Stimulated activated CD4-positive, alpha-beta T cell treated with anti-CD3 and anti-CD28 coated beads, TNF-alpha, amount 100 ng/mL, for 1 hour (primary cell): ENCODE measurements at places on chromosomes 11 and 22.

DNA sequence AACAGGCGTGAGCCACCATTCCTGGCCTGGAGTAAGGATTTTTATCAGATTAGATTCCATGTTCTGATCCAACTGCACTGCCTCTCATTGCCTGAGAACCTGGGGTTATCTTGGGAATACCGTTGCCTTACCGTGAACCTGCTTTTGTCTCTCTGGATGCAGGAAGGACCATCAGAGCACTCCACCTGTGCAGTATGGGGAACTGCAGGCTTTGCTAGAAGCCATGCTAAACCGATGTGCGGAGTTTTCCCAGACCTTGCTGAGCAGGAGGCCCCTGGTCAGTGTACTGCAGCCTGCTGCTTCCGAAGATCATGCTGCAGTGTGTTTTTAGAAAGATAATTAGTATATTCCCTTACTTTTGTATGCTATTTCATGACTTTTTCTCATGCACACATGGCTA is 43.6 kb downstream of the MEI1 start:
- no peak for DNase-seq

DNA sequence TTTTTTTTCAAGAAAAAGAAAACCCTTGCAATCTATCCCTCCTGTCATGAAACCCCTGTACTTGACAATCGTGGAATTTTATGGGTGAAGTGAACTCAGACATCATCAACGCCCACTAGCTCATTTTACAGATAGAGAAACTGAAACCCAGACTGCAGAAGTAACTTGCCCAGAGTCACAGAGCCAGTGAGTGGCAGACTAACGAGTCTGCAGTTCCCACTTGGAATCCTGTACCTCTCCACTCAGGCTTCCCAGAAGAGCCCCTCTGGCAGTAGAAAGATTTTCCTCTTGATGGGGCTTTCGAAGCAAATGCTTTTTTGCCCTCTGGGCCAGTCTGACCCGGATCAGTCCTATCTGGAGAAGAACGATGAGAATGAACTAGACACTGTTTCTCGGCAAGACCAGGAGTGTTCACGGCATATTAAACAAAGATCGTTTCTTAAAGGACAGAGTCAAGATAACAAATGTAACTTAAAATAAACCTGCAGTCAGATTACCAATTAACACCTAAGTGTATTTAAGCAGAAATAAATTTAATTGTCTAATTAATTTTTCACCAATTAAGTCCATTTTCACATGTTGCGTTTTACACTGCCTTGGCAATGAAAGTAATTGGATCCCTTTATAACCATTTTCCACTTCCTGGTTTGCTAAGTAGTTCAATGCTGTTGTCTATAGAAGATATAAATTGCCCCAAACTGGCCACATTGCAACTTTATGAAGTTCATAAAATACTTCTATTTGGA is 61.3 kb upstream of the CREB3L1 start:
- no peak for DNase-seq

- no peak for DNase-seq
Measured at GRCh38 chr22:17999851-18000250, 24.5 kb downstream of the MICAL3 start.

DNA sequence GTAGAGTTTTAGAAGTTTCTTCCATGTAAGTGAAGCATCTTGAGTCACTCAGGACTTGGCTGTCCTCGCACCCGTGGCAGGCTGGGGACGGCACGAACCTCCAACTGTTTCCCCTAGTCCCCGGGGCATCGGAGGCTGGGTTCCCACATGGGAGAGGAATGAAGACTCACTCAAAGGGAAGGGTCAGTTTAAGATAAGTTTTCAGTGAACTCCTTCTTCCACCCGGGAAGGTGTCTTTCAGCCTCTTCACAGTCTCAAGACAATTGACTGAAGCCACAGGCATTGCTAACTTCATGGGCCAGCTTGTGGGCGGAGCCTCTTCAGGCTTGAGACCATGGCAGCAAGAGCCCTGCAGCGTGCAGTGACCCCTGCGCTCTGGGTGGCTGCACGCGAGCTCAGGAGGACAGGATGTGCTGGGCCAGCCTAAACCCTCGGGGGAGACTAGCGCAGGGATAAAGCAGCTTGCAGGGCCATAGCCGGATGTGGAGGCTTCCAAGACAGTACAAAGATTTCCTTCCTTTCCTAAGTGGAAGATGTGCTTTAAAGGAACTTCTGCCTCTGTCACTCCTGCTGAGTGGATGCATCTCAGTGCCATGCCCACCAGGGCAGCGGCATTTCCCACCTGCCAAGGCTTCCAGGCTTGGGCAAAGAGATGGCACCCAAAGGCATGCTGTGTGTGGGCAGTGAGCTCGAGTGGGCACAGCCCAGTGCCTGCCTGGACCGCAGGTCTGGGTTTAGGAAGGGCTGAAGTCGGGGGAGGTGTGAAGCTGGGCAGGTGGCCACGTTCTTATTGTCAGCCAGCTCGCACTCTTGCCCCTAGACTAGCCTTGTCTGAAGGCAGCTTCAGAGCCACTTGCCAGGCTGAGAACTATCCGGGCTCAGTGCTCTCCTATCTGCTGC is 32.9 kb downstream of the PPIL2 start:
- no peak for DNase-seq

DNA sequence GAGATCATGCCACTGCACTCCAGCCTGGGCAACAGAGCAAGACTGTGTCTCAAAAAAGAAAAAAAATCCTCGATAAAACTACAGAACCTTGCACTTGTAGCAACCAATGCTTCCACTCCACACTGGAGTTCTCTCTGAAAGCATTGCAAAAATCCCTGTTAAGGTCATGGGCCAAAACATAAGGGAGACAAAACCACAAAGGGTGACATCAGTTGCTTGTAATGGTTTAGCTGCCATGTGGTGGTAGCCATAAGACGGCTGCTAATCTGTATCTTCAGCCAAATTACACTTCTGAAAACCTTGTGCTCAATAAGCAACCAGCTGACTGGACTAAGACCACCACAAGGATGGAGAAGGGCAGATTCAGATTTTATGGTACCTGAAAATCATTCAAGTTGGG is 20.6 kb upstream of the TPH1 start:
- DNase-seq: no peak

DNA sequence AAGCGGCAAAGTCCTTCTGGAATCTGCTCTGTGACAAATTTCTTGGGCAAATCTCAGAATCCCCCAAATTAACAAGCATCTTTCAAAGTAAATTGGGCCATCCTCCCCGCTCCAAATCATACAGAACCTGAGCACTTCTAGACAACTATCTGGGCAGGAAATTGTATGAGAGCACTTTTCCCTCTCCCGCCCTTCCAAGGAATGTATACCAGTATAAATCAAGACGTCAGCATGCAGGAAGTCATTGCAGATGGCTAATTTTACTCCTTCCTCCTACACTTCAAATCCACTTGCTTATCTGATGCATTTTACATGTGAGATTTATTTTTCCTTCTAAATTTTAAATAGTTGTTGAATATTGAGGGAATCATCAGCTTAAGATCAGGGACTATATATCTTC is 52.1 kb downstream of the NTM start:
- DNase-seq: no peak

DNA sequence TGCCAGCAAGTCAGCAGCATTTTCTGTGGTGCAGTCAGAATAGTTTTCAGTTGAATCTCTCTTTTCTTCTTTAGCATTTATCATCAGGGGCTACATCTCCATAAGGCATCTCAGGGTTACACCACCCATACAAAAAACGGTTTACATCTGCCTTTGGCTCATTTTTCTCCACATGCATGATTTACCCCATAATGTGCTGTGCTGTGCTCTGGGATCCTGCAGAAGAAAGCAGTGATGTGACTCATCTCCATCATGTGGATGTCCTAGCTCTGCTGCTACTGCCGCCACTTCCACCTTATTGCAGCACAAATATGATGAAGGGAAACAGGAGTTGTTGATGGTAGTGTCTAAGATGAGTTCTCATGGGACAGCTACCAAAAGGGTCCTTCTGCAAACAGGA is 30.0 kb upstream of the CCDC179 start:
- no peak for DNase-seq

DNA sequence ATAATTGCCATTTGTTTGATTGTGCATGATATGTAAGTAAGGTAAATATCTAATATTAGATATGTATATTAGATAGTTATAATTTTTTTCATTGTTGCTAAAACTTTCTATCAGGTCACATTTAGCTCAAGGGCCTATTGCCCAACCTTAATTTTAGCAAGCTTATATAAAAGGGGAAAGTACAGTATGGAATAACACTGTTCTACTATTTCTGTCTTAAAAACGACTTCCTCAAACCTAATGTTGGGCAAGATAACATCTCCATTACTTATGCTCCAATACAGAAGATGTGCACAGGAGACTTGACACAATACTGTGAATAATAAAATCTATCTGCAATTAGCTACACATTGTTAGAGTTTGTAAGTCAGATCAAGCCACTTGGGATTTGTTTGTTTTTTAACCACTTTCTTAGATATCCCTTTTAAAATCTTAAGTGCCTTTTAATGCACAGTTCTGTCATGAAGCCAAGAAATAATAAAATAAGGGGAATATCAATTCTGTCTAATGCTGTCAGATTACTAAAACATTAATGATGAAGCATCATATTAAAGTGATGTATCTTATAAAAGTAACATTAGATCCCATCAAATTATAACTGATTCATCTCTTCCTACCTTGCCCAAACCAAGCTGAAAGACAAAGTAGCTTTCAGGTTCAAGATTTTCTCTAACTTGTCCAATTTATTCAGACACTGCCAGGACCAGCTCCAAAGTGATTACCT is 98.1 kb downstream of the SIK3 start:
- no peak for DNase-seq

- no peak for DNase-seq
Measured at GRCh38 chr11:115362997-115363396, 141.2 kb downstream of the CADM1 start.
